ENCODE measurements at places on chromosomes 12 and 14.

DNA sequence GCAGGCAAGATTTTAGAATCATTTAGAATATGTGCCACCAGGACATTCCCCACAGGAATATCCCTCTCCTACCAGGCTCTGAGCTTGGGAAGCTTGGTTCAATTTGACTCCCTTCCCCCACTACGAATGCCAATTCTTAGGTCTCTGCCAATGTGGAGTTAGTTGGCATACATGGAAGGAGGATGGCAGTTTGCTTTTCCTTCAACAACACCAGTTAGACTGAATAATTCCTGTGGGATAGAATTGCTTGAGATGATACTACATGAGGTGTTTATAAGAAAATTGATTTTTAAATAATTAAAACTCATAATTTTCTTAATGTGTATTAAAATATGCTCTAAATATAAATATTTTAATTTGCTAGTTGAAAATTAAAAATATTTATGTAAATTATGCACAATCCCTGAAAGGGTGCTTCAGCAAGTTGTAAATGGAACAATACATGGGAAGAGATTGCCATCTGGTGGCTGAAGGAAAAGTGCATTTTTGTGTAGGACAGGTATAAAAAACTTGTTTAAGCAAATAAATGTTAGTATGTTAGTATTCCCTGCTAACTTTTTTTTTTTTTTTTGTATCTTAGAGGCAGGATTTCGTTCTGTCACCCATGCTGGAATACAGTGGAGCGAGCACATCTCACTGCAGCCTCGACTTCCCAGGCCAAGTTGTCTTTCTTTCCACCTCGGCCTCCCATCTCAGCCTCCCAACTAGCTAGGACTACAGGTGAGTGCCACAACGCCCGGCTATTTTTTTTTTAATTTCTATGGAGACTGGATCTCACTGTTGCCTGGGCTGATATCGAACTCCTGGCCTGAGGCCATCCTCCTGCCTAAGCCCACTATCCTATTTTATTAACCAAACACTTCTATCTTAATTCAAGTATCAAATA is 25.8 kb upstream of the STRAP start:
- peak; percentile 64 for DNase-seq

- DNase-seq: no peak
Observed at GRCh38 chr14:59450716-59451115, 14.5 kb downstream of the GPR135 start.

- peak; percentile 17 for DNase-seq
Observed at GRCh38 chr12:128971802-128972201, 118.5 kb downstream of the GLT1D1 start.

DNA sequence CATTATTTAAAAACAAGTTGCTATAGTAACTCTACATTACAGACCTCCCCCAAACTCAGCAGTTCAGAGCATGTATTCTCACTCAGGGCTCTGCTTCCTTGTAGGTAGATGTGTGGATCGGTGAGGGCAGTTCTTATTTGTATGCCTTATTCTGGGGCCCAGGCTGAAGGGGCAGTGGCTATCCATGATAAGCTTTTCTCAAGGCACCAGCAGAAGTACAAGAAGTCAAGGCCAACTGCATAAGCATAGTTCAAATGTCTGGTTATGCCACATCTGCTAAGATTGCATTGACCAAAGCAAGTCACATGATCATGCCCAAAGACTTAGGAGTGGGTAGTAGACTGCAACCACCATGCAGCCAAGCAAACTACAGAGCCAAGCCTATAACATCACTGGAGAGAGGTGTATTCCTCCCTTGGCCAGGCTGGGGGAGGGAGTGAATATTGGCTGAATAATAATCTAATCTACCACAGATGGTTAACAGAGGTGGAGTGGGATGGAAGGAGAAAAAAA is 4.6 kb downstream of the PSEN1 start:
- no peak for DNase-seq

DNA sequence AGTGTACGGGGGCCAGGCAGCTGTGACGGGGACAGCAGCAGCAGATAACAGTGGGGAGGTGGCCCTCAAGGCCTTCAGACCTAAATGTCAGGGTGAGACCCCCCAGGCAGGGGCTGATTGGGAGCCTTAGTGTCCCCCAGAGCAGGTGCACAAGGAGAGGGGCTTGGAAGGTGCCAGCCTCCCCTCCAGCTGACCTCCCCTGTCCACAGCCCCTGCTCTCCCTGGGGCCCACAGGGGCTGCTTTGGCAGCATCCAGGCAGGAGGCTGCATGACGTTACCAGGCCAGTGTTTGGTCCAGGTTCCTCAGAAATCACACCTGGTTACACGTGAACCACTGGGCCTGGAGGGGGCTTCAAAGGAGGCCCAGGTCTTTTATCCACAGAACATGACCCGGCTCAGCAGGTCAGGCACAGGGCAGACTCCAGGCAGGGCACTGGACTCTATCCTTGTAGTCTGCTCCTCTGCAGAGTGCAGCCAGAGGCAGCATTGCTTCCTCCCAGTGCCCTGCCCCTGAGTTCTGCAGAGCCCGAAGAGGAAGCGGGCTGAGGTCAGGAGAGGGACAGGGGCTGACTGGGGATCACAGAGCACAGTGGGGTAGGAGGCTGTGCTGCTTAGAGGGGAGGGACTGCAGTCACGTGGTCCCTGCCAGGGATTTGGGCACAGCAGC is 2.6 kb upstream of the TRMT61A start:
- no peak for DNase-seq

GRCh38 chr12:114274131-114274530 is 131.8 kb downstream of the TBX5 start:
- DNase-seq: no peak

DNA sequence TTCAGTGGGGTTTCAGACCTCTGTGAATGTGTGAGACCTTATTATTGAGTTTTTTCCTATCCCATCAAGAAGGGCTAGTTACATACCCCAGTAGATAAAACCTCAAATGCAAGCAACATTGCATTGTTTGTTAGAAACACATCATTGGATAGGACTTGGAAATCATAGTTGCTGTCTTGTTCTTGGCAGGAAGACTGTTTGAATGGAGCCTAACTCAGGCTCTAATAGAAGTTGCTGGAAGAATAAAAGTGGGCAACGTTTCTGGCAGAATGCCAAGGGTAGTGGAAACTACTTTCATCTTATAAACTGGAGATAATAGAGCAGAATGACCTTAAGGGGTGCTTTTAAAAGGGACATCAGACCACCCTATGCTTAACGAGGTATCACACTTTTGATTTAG is 9.9 kb upstream of the PTHLH start:
- DNase-seq: no peak

DNA sequence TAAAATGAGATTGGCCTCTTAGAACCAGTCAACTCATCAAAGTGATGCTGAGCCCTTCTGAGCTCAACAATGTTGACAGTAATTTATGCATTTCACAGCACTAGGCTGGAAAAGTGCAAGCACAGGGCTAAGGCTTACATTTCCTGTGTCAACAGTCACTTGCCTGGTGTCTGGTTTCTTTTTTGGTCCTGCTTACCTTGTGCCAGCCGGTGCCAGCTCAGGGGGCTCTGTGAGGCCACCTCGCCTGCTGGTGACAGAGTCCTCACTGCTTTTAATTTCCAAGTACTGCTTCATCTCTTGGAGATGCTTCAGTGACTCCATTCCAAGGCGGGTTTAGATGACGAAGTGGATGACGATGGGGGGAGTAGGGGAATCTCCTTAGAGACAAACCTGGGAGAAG is 53.1 kb upstream of the KCNA1 start:
- DNase-seq: no peak

GRCh38 chr12:1500095-1500801 is 94.1 kb downstream of the FBXL14 start:
- DNase-seq: peak; percentile 76

DNA sequence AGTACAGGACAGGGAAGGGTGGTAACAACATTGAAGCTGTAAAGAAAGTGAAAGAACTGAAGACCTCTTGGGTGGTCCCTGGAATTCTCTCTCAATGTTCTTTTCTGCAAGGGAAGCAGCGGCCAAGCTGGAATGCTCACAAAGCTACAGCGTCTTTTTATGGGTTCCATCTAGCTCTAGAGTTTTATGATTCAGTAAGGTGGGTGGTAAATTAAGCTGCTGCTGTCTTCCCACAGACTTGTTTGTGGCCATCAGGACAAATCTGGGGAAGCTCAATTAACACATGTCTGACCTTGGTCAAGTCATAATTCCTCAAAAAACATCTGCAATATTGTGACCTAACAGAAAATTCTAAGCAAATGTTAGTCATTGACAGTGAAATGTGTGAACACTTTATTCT is 139.1 kb downstream of the MED13L start:
- peak; percentile 43 for DNase-seq

- DNase-seq: no peak
Observed at GRCh38 chr12:127235761-127236160, 1031.2 kb upstream of the TMEM132C start.

GRCh38 chr12:115709540-115710011 is 567.9 kb downstream of the MED13L start:
- peak; percentile 30 for DNase-seq

DNA sequence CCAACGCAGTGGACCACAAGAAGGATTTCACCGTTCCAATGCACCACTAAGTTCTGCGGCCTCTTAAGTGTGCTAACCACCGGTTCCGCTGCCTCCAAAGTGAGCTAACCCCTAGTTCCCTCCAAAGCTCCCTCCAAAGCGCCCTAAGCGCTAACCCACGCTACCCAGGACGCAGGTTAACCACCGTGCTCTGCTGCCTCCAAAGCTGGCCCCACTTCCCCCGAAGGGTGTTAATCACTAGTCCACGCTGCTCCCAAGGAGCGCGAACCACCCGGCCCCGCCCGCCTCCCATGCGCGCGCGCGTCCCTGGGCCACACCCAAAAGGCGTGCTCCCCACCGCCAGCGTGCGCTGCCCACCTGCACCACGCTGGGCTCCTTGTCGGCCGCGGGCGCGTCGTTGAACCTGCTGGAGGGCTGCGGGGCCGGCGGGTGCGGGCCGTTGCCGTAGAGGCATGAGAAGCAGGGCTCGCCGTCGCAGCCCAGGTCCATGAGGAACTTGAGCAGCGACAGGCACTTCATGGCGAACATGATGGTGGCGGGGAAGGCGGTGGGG is 11.7 kb downstream of the FAM181A start:
- DNase-seq: no peak

DNA sequence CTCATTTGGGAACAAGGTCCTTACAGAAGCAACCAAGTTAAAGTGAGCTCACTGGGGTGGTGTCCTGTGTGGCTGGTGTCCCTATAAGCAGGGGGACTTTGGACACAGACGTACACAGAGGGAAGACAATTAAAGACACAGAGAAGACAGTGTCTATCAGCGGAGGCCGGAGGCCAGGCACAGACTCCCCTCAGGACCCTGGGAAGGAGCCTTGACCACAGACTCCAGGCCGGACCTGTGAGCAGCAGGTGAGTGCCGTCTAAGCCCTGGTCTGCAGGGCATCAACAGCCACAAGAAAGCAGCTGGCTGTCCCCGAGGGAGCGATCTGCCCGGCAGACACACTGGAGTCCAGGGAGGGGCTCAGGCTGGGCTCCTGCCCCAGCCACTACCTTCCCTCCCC is 219.1 kb upstream of the C14orf180 start:
- DNase-seq: no peak

GRCh38 chr12:125882141-125882540 is 816.9 kb downstream of the AACS start:
- DNase-seq: no peak

- DNase-seq: no peak
Observed at GRCh38 chr14:100071545-100071944, 6.3 kb downstream of the EVL start.

- no peak for DNase-seq
Observed at GRCh38 chr14:73250317-73250713, 13.0 kb downstream of the PAPLN start.

GRCh38 chr12:2924019-2924418 is 33.3 kb downstream of the TULP3 start:
- no peak for DNase-seq

GRCh38 chr12:99223579-99223978 is 424.0 kb upstream of the GARIN6 start:
- DNase-seq: no peak

DNA sequence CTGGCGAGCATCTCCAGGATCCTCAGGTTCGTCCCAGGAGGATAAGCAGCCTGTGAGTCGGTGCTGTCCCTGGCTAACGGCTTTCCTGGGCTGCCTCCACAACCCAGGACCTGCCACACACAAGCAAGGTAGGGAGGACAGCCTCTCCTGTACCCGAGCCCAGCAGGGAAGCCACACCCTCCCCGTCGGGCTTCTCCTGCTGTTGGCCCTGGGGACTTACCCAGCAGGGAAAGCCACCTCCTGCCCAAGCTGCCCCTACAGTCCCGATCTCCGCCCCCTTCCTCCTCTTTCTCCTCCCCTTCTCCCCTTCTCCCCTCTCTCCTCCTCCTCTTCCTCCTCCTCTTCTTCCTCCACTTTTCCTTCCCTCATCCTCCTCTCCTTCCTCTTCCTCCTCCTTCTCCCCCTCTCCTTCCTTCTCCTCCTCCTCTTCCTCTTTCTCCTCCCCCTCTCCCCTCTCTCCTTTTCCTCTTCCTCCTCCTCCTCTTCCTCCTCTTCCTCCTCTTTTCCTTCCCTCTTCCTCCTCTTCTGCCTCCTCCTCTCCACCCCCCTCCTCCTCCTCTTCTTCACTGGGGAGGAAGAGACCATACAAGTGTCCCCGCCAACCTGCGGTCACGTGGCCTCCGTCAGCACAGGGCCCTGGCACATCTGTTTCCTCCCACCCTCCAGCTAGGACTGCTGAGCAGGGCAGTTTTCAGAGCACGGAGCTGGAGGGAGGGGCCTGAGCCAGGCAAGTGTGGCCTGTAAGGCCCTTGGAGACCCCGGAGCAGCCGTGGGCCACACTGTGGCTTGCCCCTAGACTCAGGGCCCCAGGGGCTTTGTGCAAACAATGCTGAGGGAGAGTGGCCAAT is 17.3 kb upstream of the RFLNA start:
- no peak for DNase-seq

DNA sequence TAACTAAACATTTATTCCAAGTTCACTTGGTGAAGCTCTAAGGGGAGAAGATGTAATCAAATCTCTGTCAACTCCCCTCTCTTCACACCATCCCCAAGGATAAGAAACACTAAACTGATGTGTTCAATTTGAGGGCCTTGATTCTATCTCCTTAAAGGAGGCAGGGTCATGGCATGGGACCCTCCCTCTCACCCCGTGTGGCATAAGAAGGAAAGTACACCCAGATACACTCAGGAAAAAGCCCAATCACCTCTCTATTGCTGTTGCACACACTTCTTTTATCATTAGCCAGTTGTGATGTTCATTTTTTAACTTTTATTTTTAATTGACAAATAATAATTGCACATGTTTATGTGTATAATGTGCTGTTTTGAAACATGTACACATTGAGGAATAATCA is 35.1 kb downstream of the WASHC3 start:
- DNase-seq: no peak
